ENCODE measurements at places on chromosomes 4 and X.

DNA sequence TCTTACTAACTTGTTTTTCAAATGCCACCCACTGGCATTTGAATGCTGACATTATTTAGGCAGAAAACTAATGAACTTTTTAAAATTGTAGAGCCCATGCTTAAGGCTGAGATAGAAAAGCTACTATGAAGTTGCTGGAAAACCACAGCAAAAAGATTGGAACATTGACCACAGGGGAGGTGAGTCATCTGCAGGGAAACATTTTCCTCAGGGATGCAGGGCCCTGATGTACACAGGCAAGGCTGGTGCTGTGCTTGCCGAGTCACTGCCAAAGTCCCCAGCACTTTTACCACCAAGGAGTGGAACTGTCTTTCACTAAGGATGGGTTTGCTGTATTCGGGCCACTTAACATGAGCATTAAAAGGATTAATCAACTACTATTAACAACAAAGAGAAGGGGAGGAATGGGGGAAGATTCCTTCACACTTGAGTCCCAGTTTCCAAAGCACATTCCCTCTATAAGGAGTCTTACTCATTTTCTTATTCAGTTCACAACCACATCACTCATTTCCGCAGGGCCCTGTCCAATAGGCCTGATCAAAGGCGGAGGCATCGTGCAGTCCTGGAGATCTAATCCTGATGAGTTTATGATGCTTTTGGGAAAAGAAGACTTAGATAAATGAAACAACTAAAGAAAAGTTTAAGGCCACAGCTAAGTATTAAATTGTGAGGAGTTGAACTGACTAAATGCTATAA is 202.9 kb upstream of the NPY2R start:
- DNase-seq, result no peak

DNA sequence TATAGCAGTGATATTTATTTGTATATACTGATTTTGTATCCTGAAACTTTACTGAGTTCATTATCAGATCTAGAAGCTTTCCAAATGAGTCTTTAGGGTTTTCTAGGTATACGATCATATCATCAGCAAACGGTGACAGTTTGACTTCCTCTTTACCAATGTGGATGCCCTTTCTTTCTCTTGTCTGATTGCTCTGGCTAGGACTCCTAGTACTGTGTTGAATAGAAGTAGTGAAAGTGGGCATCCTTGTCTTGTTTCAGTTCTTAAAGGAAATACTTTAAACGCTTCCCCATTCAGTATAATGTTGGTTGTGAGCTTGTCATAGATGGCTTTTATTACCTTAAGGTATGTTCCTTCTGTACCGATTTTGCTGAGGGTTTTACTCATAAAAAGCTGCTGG is 37.5 kb downstream of the CBR4 start:
- DNase-seq, result no peak

GRCh38 chrX:150429594-150429993 is 66.5 kb downstream of the MAMLD1 start:
- no peak for DNase-seq

GRCh38 chr4:144712775-144713174 is 66.8 kb downstream of the HHIP start:
- no peak for DNase-seq

- DNase-seq, result no peak
Measured at GRCh38 chrX:114976292-114976691, 41.1 kb downstream of the IL13RA2 start.

All from aorta (tissue), 5 donors.